ENCODE measurements at places on chromosomes 5 and 9.

GRCh38 chr5:56516441-56516840 lies 283.3 kb upstream of the ANKRD55 start:
- DNase-seq = no peak
- H3K4me1 ChIP-seq = peaks cover 9% of the 10 kb centered on the region
- no peak overlapping the region for H3K4me3 ChIP-seq
- no peak overlapping the region for H3K27ac ChIP-seq

GRCh38 chr5:167819406-167819805 lies 472.0 kb upstream of the WWC1 start:
- no peak overlapping the region for H3K4me3 ChIP-seq
- H3K27me3 ChIP-seq = no peaks in the 10 kb centered on the region
- no peaks in the 10 kb centered on the region for H3K4me1 ChIP-seq
- no peak overlapping the region for H3K27ac ChIP-seq
- no peak for DNase-seq

DNA sequence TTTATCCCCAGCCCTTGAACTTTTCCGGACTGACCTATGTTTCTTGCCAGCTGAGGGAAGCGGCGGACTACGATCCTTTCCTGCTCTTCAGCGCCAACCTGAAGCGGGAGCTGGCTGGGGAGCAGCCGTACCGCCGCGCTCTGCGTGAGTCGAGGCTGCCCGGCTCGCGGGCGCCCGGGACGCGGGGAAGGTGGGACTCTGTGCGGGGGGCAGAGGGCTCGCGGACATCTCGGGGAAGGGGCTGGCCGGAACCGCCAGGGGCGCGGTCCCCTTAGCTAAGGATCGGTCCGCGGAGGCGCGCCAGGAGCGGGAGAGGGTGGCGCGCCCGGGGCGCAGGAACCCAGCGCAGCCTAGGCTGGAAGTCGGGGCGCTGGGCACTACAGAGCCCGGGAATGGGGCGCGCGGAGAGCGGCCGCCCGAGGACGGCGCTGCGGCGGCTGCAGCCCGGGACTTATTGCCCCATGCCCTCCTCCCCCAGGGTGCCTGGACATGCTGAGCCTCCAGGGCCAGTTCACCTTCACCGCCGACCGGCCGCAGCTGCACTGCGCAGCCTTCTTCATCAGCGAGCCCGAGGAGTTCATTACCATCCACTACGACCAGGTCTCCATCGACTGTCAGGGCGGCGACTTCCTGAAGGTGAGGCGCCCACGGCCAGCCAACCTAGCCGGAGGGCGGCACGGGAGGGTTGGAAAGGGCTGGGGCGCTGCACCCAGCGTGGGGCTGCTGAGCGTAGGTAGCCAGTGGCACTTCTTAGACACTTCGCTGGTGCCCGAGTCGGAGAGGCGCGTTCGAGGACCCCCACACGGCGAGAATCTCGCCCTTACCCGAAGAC lies 922 bp downstream of the CRHBP start:
- no peaks in the 10 kb centered on the region for H3K4me1 ChIP-seq
- no peak for DNase-seq
- no peaks in the 10 kb centered on the region for H3K36me3 ChIP-seq
- peaks cover 4% of the 10 kb centered on the region for H3K27me3 ChIP-seq
- H3K27ac ChIP-seq = no peak overlapping the region
- no peak overlapping the region for H3K4me3 ChIP-seq

- DNase-seq = no peak
- no peaks in the 10 kb centered on the region for H3K27me3 ChIP-seq
- no peaks in the 10 kb centered on the region for H3K4me1 ChIP-seq
- H3K4me3 ChIP-seq = no peak overlapping the region
- H3K27ac ChIP-seq = no peak overlapping the region
- no peaks in the 10 kb centered on the region for H3K36me3 ChIP-seq
Measured at GRCh38 chr9:70478963-70479641, 64.6 kb upstream of the KLF9 start.

DNA sequence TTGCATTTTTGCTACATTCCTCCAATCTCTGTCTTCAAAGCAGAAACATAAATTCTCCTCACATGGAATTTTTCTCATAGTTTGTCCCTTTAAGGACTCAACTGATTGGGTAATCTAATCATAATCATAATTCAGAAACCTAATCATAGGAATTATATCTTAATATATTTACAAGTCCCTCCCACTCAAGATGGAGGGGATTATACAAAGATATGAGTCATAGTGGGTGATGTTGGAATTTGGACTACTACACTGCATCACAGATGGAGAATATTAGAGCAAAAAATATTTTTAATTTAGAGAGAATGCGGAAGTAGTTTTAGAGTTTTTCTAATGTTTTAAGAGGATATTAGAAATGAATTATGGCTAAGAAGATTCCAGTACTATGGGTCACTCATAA lies 1034.0 kb downstream of the DTWD2 start:
- no peaks in the 10 kb centered on the region for H3K4me1 ChIP-seq
- no peak for DNase-seq
- H3K27me3 ChIP-seq = no peaks in the 10 kb centered on the region
- no peaks in the 10 kb centered on the region for H3K36me3 ChIP-seq
- no peak overlapping the region for H3K27ac ChIP-seq

DNA sequence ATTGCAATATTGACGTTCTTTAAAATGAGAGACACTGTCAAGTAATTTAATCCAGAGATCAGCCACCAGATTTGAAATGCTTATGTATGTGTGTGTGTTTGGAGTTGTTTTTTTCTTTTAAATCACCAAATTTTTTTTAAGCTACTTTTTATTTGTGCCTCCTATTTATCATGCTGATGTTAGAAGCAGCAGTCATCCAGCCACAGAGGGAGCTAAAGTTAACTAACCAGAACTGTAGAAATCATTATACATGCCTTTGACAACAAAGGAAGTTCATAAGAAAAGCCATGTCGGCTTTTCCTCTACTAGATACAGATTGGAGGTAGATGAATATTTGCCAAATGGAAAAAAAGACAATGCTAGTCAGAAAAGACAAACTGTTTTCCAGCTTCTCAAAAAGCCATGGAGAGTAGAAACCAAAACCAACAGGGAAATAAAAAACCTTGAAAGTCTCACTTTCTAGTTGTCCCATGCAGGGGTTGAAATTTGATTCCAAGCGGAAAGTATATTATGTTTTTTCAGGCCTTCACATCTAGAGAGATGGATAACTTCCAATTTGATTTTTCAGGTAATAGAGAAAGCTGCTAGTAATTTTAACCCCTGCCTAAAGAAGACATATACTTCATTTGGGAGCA lies 4.5 kb downstream of the PURA start:
- no peaks in the 10 kb centered on the region for H3K36me3 ChIP-seq
- H3K27me3 ChIP-seq = no peaks in the 10 kb centered on the region
- no peak overlapping the region for H3K27ac ChIP-seq
- peaks cover 41% of the 10 kb centered on the region for H3K4me1 ChIP-seq

- no peak overlapping the region for H3K27ac ChIP-seq
- no peaks in the 10 kb centered on the region for H3K36me3 ChIP-seq
- H3K4me3 ChIP-seq = no peak overlapping the region
- no peaks in the 10 kb centered on the region for H3K27me3 ChIP-seq
Measured at GRCh38 chr5:106200971-106201370, 1469.8 kb downstream of the EFNA5 start.

GRCh38 chr9:92607088-92607487 lies 62.8 kb downstream of the IPPK start:
- no peak overlapping the region for H3K27ac ChIP-seq
- no peaks in the 10 kb centered on the region for H3K27me3 ChIP-seq
- H3K36me3 ChIP-seq = no peaks in the 10 kb centered on the region
- H3K4me1 ChIP-seq = no peaks in the 10 kb centered on the region

DNA sequence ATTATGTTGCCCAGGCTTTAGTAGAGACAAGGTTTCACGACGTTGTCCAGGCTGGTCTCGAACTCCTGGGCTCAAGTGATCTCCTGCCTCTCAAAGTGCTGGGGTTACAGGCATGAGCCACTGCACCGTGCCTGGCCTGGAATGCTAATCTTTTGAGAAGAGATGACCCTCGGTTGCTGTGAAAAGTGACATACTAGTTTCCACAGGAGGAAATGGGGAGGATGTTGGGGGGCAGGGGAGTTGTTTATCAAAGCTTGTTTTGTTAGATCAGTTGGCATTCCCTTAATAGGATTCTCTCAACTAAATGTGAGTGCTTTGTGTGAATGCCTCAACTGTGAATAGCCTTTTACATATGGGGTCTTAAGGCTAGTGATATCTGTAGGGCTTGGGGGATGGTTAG lies 16.4 kb upstream of the MATR3 start:
- H3K36me3 ChIP-seq = peaks cover 5% of the 10 kb centered on the region
- no peak overlapping the region for H3K27ac ChIP-seq
- no peak for DNase-seq

Data from CD8-positive, alpha-beta memory T cell (primary cell).